ENCODE measurements at places on chromosomes 2 and 18. TPM values are rescaled to one million over a fixed set of nuclear protein-coding genes. Genes with fewer than 3 reads are reported as not detected.

Gene CXCR4
- total RNA-seq, result 5.0 TPM

Gene GALNT1
- total RNA-seq, result 25.8 TPM

Gene TLX2
- total RNA-seq, result 1.6 TPM

Gene MARCO
- total RNA-seq, result 16.6 TPM

Gene SLC30A3
- total RNA-seq, result 0.28 TPM

Gene GALNT14
- not detected for total RNA-seq

Gene MYL1
- total RNA-seq, result not detected

Gene ANKRD29
- total RNA-seq, result 6.5 TPM

Gene EGR4
- total RNA-seq, result not detected

Gene CCDC88A
- total RNA-seq, result 36.9 TPM

Gene PHOSPHO2
- 9.4 TPM for total RNA-seq

Gene CFAP65
- not detected for total RNA-seq

Gene GULP1
- 55.9 TPM for total RNA-seq

Gene ACMSD
- not detected for total RNA-seq

Gene SLC23A3
- total RNA-seq, result 0.14 TPM

Gene CIB4
- total RNA-seq, result not detected

Gene SULT1C4
- 2.6 TPM for total RNA-seq

Gene UNC80
- 0.82 TPM for total RNA-seq

Gene ANKRD62
- not detected for total RNA-seq

Gene REG3G
- total RNA-seq, result not detected

Gene CNTNAP5
- 1.5 TPM for total RNA-seq

Gene RETREG2
- total RNA-seq, result 37.3 TPM

Gene ACADL
- total RNA-seq, result 0.81 TPM

Gene GALNT3
- total RNA-seq, result 0.41 TPM

Gene SERPINB12
- total RNA-seq, result not detected

Gene GALR1
- 0.33 TPM for total RNA-seq

Measured in sigmoid colon (tissue), 7 donors.